Activated naive CD4-positive, alpha-beta T cell treated with Interleukin-2 at 50 U/mL for 16 hours (primary cell): ENCODE measurements at places on chromosomes 16 and 17.

DNA sequence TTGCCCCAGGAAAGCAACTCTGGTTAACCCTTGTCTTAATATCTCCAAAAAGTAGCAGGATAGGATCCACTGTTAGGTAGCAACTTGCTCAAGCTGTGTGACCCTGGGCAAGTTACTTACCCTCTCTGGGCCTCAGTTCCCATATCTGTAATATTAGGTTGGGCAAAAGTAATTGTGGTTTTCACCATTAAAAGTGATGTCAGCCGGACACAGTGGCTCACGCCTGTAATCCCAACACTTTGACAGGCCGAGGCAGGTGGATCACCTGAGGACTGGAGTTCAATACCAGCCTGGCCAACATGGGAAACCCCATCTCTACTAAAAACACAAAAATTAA lies 179.3 kb downstream of the FOXL1 start:
- DNase-seq: no peak

DNA sequence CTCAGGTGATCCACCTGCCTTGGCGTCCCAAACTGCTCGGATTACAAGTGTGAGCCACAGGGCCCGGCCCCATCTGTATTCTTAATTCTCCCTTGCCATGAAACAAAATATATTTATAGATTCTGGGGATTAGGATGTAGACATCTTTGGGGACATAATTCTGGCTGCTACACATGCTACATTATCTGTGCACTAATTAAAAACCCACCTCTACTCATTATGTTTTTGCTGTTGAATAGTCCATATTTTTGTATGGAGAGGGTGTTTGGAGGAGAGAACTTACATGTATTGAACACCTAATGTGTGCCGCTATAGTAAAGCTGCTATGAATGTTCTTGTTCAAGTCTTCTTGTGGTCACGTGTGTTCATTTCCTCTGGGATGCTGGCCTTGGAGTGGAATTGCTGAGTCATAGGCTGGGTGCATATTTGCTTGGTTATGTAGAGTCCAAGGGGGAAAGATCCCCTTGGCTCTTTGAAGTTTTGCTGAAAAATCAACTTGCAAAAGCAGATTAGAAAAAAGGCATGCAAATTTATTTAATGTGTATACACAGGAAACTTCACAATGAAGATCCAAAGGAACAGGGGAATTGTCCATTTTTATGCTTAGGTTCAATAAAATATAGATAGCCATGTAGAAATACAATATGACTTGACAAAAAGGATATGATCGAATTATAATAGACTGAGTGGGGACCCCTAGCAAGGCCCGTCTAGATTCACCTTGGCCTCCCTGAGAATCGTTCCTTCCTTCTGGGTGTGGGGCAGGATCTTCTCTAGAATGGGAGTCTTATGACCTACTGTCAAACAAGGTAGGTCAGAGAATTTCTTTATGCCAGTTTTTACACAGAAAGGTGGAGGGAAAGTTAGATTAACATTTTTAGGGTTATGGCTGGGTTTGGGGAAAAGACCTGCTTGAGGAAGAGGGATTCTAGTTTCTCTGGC lies 42.1 kb upstream of the GPRC5B start:
- no peak for DNase-seq

DNA sequence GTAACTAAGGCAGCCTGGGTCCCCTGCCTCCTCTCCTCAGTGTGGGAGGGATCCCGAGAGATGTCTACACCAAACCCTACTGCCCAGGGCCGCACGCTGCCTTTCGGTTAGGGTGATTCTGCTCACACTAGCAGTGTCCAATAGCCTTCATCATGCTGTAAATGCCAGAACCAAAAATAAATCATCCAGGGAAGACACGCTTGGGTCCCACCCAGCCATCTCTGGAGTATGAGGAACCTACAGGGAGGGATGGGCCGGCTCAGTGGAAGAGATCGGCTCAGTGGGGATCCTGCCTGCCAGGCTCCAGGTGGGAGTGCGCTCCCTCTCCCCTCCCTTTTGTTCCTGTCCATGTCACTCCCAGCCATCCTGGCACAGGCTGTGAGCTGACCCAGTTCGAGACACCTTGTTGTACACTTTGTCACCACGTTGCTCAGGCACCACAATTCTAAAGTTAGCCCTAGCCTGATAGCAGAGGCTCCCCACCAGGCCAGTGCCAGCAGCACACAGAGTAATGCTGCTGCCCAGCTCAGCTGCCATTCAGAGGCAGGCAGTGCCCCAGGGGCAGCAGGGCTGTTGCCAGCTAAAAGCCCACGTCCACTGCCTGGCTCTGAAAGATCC lies 24.5 kb downstream of the PEMT start:
- DNase-seq: no peak

GRCh38 chr17:38440614-38441397 lies 12.5 kb downstream of the ARHGAP23 start:
- DNase-seq: no peak

GRCh38 chr17:67884741-67885140 lies 59.4 kb downstream of the BPTF start:
- DNase-seq: no peak

- no peak for DNase-seq
Measured at GRCh38 chr16:87426423-87427215, 34.5 kb downstream of the MAP1LC3B start.

DNA sequence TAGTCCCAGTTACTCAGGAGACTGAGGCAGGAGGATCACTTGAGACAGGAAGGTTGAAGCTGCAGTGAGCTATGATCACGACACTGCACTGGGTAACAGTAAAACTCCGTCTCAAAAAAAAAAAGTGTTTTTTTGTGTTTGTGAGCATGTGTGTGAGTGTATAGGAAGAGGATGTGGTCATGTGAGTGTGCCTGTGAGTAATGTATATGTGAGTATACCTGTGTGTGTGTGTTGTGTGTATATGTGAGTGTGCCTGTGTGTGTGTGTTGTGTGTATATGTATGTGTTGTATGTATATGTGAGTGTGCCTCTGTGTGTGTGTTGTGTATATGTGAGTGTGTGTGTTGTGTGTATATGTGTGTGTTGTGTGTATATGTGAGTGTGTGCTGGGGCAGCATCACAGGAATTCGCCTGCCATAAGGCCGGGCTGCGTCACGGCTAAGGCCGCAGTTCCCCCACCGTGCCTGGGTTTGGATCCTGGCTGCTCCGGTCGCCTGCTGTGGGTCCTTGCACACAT lies 21.4 kb upstream of the NPTX1 start:
- DNase-seq: no peak

- no peak for DNase-seq
Measured at GRCh38 chr17:1190751-1191331, 11.1 kb upstream of the ABR start.

GRCh38 chr17:38324141-38324697 lies 19.5 kb downstream of the GPR179 start:
- DNase-seq: no peak

DNA sequence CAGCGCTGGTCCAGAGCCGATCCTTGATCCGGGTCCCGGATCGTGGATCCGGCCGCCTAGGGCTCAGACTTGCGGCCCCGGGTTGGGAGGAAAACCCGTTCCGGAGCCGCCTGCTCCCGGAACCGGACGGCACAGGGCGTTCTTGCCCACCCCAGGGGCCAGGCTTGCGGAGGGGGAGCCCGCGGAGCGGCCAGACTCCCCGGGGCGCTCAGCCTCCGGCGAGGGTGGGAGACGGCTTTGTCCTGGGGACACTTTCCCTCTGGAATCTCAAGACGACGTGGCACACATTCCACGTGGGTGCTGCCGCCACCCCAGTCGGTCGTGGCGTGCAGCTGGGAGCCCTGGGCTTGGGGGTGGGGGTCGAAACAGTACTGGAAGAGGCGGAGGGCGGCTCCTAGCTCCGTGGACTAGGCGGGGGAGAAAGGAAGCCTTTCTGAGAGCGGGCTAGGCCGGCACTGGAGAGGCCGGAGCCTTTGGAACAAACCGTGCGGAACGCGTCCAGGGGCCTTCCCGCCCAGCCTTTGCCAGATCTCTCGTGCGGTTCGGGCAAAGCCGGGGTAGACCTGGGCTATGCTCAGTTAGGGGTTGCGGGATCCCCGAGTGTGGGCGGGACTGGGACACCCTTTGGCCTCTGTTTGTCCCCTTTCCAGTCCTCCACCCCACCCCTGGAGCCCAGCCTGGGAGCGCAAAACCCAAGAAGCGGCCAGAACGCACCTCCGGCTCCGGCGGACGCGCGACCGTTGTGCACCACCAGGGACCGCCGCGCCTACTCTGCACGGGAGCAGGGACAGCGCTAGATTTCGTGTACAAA lies 26.5 kb downstream of the SREBF1 start:
- DNase-seq: no peak

GRCh38 chr17:43663383-43663782 lies 1.7 kb upstream of the MEOX1 start:
- DNase-seq: no peak

GRCh38 chr16:87993901-87994300 lies 42.7 kb downstream of the BANP start:
- no peak for DNase-seq

DNA sequence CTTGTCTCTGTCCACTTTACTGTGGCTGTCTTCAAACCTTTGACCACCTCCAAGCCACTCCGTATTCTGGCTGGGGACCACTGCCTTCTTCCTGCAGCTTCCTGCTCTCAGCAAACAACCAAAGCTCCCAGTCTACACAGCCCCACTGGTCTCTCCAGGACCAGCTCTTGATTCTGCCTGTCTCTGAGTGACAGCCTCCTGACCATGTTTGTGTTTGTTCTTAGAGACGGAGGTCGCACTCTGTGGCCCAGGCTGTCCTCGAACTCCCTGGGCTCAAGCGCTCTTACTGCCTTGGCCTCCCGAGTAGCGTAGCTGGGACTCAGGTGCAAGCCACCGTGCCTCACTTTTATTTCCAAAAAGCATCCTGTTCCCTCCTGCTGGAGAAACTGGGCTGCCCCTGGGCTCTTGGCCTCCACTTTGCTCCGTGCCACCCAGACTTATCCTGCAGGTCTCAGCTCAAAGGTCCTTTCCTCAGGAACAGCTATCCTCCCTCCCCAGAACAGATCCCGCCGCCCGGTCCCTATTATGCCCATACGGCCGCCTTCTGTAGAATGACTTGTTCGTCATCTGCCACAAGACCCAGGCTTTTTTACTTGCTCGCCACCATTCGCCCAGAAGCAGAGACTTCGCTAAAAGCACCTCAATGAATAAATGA lies 9.1 kb downstream of the MNT start:
- no peak for DNase-seq

DNA sequence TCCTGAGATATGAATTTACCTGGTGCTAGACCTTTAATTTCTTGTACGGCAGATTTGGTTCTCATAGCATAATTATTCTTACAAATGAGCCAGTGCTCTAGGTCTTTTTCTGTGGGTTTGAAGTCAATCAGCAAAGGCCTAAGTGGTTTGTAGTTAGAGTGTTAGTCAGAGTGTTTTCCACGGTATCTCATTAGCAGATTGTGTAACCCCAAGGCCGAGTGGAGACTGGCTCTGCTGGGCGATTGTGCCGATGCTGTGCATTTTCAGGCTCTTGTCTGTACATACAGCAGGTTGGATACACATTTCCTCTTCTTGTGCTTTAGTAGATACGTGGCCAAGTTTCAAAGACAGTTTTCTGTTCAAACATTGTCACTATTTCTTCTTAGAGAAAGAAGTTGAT lies 78.6 kb upstream of the CA10 start:
- no peak for DNase-seq

DNA sequence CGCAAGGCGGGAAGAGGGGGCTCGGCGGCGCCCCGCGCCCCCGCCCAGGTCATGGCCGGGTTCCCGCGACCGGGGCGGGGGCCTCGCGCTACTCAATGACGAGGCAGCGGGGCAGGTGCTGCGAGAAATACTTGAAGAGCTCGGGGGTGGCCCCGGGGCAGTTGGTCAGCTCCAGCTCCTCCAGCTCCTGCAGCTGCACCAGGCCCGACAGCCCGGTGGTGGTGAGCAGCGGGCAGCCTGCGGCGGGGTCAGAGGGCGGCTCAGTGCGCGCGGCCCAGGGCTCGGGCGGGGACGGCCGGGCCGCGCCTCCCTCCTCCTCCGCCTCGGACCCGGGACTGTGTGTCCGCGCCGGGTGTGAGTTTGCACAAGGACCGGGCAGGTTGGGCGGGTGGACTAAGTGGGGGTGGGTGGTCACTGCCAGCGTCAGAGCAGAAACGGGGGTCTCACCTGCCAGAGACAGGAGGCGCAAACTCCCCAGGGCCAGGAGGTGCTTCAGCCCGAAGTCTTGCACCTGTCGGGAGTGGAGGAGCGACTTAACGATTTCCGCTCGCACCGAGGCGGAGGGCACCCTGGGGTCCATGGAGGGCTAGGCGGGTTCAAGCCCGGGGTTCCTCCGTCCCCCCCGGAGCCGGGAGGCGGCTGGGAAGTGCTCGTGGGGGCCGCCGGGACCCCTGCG lies 4.1 kb upstream of the WDR24 start:
- no peak for DNase-seq

DNA sequence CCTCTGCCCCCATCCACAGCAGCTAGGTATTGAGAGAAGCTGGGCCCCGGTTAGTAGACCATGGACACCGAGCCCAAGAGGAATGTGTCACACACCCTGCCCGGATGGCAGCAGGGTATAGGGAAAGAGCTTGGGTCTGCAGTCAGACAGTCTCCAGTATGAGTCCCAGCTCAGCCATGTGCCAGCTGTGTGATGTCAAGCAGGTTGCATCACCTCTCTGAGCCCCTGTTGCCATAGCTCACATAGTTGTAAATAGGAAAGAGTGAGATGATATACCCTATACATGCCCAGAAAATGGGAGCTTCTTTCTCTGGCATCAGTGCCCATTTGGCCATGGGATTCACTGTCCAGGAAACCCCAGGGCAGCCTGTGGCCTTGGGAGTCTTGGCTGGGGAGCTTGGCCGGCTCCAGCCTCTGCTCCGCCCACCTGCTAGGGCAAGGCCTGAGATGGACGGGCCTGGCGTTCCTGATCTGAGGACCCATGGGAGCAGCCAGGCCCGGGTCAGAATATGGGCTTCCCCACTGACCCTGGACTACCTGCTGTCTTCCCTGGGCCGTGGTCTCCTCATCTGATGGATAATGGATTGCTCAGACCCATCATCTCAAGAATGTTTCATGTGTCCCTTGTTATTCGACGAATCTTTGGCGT lies 13.2 kb downstream of the CD300LG start:
- no peak for DNase-seq

DNA sequence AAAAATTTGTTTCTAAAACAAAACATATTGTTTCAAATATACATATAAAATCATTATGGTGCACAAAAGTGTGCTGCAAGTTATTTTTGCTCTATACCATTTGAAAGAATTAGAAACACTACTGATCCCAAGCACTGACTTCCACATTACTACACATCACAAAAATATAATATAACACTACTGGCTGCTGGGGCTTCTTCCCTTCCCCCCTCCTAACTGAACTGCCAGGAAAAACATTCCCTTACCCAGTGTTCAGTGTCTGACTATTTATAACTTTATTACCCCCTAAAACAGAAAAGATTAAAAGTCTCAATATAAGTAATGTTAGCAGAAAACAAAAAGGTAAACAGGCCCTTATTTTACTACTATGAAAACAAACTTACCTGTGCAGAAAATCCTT lies 36.9 kb downstream of the GPATCH8 start:
- no peak for DNase-seq

GRCh38 chr17:6523330-6523729 lies 33.0 kb downstream of the PITPNM3 start:
- no peak for DNase-seq

DNA sequence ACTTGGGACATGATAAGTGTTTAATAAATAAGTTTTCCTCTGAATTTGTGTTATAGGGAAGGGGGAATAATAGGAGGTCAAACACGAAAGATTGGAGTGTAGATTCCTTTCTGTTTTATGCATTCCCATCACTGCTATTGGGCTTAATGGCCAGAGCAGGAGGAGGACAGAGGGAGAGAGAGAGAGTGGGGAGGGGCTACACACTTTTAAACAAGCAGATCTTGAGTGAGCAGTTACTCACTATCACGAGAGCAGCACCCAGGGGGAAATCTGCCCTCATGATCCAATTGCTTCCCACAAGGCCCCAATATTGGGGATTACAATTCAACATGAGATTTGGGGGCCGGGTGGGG lies 505.0 kb downstream of the GRIN2A start:
- DNase-seq: no peak
